ENCODE measurements at places on chromosomes 2 and 18. TPM values are rescaled to one million over a fixed set of nuclear protein-coding genes. Genes with fewer than 3 reads are reported as not detected.

Gene TMEM17
- 6.0 TPM for total RNA-seq

DNA sequence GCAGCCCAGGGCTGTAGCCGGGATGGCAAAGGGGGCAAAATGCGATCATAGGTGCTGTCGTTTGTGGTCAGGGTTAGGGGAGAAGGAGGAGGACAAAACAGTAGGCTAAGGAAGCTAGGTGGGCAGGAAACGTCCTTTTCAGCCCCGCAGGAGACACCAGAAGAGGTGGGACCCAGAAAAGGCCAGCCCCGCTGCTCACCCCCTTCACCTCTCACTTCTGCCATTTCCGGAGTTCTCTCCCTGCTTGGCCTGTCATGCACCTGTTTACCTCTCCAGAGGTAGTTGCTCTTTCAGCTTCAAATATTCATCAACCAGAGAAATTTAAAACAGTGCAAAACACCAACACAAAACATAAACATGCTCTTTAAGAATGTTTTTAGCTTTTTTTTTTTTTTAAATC is 849 bp downstream of the AQP4 start:
- H3K27me3 ChIP-seq, result peaks cover 3% of the 10 kb centered on the region
- H3K4me1 ChIP-seq, result peaks cover 19% of the 10 kb centered on the region
- H3K36me3 ChIP-seq, result peaks cover 4% of the 10 kb centered on the region
- H3K4me3 ChIP-seq, result peak overlapping the region; percentile 51
- DNase-seq, result no peak

- no peak within 1 kb of the TSS for H3K4me3 ChIP-seq
- DNase-seq, result no peak
- no peaks in the 10 kb centered on the region for H3K36me3 ChIP-seq
- no peak within 1 kb of the TSS for H3K27ac ChIP-seq
- H3K27me3 ChIP-seq, result no peaks in the 10 kb centered on the region
- no peaks in the 10 kb centered on the region for H3K4me1 ChIP-seq
Observed at GRCh38 chr2:240868286-240869108, at the start of gene AGXT. Gene AGXT, plus strand, starts transcription at chr2:240868824. Its CDS starts 42 bp downstream, at chr2:240868866.

Gene EPB41L3
- total RNA-seq, result 226 TPM

GRCh38 chr18:55999641-56000040 is 411.6 kb upstream of the TCF4 start:
- no peak overlapping the region for H3K27ac ChIP-seq
- no peaks in the 10 kb centered on the region for H3K27me3 ChIP-seq
- H3K4me1 ChIP-seq, result peaks cover 17% of the 10 kb centered on the region
- no peak overlapping the region for H3K4me3 ChIP-seq

GRCh38 chr2:200408428-200409316 is 101.2 kb downstream of the KCTD18 start:
- peak; percentile 91 for DNase-seq
- H3K27ac ChIP-seq, result peak overlapping the region; percentile 30
- H3K4me1 ChIP-seq, result peaks cover 8% of the 10 kb centered on the region

- H3K4me3 ChIP-seq, result no peak overlapping the region
- H3K27me3 ChIP-seq, result no peaks in the 10 kb centered on the region
- no peak for DNase-seq
Observed at GRCh38 chr18:54086046-54086802, 138.2 kb downstream of the MBD2 start.

DNA sequence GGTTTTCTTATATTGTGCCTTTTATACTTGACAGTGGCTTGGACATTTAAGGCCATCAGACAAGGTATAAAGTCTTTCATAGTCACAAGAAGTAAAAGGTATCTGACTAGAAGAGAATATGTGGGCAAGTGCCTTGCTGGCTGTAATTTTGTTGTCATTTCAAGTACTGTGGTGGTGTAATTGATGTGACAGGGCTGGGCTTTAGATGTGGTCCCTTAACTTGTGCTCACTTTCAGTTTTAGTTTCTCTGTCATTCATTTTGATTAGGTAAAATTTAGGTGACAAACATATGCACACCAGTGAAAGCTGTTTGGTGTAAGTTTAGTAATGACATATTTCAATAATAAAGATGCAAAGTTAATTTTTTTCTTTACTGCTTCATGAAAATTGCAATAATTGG is 31.2 kb upstream of the TBR1 start:
- no peak overlapping the region for H3K4me3 ChIP-seq
- DNase-seq, result no peak
- no peaks in the 10 kb centered on the region for H3K36me3 ChIP-seq

Gene PLA2R1
- total RNA-seq, result 30.9 TPM

DNA sequence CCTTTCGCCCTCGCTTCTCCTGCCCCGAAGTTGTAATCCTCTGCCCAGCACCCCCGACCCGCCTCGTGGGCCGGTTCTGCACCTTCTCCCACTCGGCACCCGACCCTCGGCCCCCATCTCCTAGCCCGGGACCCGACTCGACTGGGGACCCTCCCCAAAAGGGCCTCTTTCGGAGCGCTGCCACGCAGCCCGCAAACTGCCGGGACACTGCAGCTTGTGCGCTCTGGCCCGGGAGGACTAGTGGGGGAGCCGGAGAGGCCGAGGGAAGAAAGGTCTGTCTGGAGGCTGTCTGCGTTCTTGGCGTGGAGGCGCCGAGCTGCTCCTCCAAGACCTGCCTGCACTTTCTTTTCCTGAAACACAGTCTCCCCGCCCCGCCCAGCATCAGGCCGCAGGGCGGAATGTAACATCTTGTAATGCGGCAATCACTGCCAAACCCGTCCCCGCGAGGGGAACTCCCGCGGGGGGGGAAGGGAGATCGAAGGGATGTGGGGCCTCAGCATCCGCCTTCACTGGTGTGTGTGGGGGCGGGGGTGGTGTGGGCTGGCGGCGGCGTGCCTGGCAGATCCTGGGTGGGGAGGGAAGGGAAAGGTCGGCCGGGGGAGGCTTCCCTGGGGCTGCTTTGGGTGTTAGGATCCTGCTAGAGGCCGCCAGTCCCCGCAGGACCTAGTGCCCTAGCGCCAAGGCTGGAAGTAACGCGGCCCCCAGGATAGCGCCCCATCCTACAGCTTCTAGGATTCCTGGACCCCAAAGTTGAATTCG is 7.4 kb downstream of the DLX2 start:
- no peak overlapping the region for H3K27ac ChIP-seq
- H3K4me1 ChIP-seq, result peaks cover 52% of the 10 kb centered on the region
- peaks cover 98% of the 10 kb centered on the region for H3K27me3 ChIP-seq
- DNase-seq, result no peak

GRCh38 chr2:169110419-169110818 is 41.1 kb downstream of the DHRS9 start:
- no peak overlapping the region for H3K4me3 ChIP-seq
- H3K27me3 ChIP-seq, result no peaks in the 10 kb centered on the region
- peaks cover 18% of the 10 kb centered on the region for H3K4me1 ChIP-seq
- DNase-seq, result no peak

DNA sequence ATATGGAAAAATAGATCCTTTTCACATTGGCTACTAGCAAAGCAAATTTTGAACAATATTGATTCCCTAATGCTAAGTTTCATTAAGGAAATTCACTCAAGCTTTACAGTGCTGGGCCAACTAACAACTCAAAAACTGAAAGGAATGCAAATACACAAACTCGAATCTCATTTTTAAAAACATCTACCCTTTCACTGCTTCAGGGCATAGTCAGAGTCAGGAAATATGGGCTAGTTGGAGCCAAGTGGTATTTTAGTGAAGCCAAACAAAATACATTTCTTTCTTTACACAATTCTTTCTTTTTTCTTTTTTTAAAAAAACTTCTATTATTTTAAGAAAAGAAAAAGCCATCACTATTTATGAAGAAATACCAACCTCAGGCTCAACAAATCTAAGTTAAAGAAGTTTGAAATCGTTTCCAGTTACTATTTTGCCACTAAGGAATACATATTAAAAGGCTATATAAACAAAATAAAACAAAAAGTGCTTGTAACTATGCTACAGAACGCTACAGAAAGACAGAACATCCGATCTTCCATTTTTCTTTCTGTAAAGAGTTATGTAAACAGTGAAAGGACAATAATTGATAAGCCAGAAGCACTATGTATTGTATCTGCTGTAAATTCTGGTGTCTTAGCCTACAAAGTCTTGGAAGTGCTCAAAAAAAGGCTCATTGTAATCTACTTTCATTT is 113.6 kb upstream of the STK17B start:
- no peak overlapping the region for H3K4me3 ChIP-seq
- no peak for DNase-seq
- H3K36me3 ChIP-seq, result no peaks in the 10 kb centered on the region
- H3K4me1 ChIP-seq, result no peaks in the 10 kb centered on the region
- H3K27ac ChIP-seq, result no peak overlapping the region

Gene FTCDNL1
- total RNA-seq, result 4.2 TPM

DNA sequence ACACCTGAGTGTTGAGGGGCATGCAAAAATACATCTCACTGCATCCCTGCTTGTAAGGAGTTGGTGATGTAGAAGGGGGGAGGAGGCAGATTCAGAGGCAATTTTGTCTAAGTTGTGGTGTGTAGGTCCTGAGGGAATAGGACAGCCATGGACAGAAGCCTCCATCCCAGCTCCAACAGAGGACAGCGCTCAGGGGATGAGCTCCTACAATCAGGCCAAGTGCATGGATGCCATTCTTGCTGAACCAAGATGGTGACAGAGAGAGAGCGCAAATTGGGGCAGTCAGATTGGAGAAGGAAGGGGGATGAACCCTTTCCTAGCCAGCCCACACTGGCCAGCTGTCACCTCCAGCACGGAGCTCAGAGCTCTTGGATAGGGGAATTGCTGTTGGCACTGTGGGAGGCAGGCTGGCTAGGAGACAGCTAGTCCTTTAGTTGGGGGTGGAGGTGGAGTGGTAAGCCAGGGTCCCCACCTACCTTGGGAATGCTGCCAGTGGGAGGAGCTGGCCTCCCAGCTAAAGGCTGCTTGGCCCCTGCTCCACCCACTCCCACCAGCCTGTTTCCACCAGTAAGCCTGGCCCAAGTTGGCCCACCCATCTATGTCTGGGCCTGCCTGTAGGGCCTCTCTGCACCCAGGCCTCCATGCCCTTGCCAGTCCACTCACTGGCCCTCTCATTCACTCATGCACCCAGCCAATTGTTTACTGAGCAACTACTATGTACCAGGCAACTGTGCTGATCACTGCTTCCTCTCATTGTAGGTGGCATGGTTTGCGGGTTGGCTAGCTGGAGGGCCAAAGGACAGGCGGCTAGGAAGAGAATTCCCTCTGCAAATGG is 2.5 kb upstream of the PER2 start:
- DNase-seq, result no peak
- no peak overlapping the region for H3K4me3 ChIP-seq
- no peak overlapping the region for H3K27ac ChIP-seq
- no peaks in the 10 kb centered on the region for H3K27me3 ChIP-seq
- no peaks in the 10 kb centered on the region for H3K36me3 ChIP-seq

Gene HTRA2
- 32.0 TPM for total RNA-seq

Gene FLACC1
- 5.0 TPM for total RNA-seq

DNA sequence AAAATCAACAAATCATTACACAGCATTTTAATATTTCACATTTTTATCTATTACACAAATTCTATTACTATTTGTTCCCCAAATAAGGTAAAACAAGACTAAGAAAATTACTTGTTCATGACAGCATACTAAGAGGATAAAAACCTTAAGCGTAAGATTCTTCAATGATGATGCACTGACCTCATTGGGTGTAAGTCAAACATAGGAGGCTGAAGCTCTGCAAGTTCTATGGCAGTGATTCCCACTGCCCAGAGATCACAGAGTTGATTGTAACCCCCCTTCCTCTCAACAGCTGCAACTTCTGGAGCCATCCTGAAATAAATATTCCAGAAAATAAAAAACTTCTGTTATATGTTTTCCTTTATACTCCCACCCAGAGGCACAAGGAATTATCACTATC is 82.2 kb upstream of the CDKL4 start:
- DNase-seq, result no peak
- H3K36me3 ChIP-seq, result peaks cover 4% of the 10 kb centered on the region
- no peak overlapping the region for H3K27ac ChIP-seq
- no peaks in the 10 kb centered on the region for H3K27me3 ChIP-seq
- H3K4me3 ChIP-seq, result no peak overlapping the region

Gene ERICH2
- 1.1 TPM for total RNA-seq

Gene CNTNAP5
- 32.9 TPM for total RNA-seq

Gene MSTN
- 1.2 TPM for total RNA-seq

Gene SPRED2
- total RNA-seq, result 10.6 TPM

Gene DES
- 4.8 TPM for total RNA-seq

- no peaks in the 10 kb centered on the region for H3K27me3 ChIP-seq
- no peak for DNase-seq
- no peak overlapping the region for H3K4me3 ChIP-seq
- H3K27ac ChIP-seq, result no peak overlapping the region
- H3K36me3 ChIP-seq, result no peaks in the 10 kb centered on the region
Observed at GRCh38 chr2:116061023-116061422, 1618.6 kb downstream of the DPP10 start.

- no peak for DNase-seq
- no peak overlapping the region for H3K27ac ChIP-seq
- H3K4me1 ChIP-seq, result no peaks in the 10 kb centered on the region
- no peaks in the 10 kb centered on the region for H3K36me3 ChIP-seq
- H3K4me3 ChIP-seq, result no peak overlapping the region
Observed at GRCh38 chr2:182020286-182021070, 34.8 kb downstream of the PPP1R1C start.

Gene UGT1A4
- total RNA-seq, result not detected

DNA sequence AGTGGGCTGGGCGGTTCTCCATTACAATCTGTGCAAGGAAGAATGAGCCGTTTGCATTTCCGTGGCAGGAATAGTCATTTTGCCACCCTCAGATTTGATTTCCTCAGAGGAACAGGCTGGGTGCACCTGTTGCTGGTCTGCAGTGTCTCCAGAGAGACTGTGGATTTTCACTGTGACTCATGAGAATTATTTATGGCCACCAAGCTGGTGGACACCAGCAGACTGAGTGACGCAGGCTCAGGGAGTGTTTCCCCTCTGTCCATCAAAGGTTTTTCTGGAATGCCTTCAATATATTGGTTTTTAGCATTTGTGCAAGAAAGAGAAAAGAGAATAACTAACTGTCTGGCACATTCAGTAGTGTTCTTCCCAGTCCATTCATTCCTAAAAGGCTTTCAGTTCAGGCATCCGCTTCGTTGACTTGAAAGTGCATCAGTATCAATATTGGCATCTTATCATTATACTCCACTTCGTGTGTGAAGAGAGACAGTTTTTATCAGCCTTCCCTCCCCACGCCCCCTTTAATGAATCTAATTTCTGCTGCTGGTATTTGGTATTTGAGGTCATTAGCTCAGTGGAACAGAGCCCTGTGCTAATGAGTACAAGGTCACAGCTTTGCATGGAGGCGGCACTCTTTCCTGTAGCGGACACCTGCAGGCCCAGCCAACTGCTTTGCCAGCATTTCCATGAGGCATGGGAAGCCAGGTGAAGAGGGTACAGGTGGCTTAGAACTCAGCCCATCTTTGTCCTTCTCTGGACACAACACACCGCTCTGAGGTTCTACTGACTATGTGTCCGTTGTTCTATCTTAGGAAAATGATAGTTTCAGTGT is 39.9 kb downstream of the PRKCE start:
- no peaks in the 10 kb centered on the region for H3K27me3 ChIP-seq
- H3K4me3 ChIP-seq, result no peak overlapping the region
- no peak overlapping the region for H3K27ac ChIP-seq
- H3K36me3 ChIP-seq, result no peaks in the 10 kb centered on the region
